GM12891 (cell line): ENCODE measurements at places on chromosomes 7 and 10.

DNA sequence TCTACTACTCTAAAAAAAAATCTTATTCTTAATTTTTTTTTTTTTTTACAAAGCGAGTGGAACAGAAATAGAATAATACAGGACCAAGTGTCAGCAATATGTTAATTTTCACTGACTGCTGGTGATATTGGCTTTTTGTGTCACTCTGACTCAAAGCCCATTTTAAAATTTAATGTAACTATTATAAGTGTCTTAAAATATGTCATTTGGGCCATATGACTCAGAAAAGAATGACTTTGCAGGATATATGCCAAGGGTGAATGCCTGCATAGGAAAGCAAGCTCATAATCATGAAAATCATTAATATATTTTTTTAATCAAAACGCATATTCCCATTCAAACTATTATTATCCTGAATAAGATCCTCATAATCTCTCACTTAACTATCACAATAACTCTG, 149.2 kb downstream of the GNAT3 start:
- no peak for DNase-seq

- DNase-seq, result no peak
These were observed 5.8 kb downstream of the IDE start for GRCh38 chr10:92567952-92568600.

GRCh38 chr7:113504142-113504541, 385.8 kb upstream of the SMIM30 start:
- no peak for DNase-seq

GRCh38 chr7:35029311-35029710, 8.0 kb downstream of the DPY19L1 start:
- no peak for DNase-seq

DNA sequence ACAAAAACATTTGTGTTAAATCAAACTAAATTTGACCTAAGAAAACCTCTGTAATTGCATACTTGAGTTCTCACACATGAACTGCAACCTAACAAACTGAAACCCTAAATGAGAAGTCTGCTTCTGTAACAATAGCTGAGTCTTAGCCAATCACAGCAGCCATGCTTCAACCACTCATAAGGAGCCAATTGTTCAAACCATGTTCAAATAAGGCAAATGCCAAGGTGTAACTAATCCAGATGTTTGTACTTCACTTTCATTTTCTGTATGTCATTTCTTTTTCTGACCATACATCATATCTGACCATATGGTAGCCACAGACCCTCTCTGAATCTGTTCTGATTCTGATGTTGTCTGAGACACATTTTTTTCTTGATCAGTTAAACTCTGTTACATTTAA, 47.5 kb upstream of the ANTXRL start:
- DNase-seq, result no peak

DNA sequence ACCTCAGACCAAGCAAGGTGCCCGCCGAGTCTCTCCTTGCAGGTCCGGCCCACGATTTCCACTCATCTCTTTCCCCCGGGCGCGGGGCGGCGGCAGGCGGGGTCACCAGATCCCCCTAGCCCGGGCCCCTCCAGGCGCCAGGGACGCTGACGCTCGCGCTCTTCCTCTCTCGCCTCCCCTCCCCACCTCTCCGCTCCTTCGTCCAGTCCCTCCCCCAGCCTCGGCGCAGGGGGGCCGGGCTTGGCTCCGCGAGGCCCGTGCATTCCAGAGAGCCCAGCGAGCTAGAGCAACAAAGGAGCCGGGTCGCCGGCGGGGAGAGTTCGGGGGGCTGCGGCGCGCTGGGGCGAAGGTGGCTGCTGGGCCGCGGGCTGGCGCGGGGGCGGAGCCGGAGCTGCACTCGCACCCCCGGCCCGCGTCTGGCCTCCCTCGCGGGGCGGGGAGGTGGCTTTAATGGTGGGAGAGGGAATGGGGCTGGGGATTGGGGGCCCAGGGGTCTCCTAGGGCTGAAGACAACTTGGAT, at the start of gene SMO:
TSS of gene SMO (plus strand) at position 262 of the 520 bp plus-strand sequence. CDS start 519 bp downstream, outside the sequence.
- peak; percentile 56 for DNase-seq

DNA sequence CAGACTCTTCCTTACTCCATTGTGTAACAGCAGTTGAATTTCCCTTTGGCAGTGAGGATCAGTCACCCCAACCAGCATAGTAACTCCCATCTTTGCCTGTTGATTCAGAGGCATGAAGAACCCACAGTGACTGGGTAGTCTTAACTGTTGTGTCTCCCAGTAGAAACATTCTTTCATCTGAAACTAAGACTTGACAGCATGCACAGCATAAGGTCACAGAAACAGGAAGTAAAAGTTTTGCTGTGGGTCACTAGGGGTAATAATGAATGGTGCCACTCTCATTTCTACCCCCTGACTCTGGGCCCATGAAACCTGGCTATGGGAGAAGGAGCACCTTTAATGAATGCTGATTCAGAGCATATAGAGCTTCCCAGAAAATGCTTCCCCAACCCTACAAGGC, 8.3 kb upstream of the FRMPD2 start:
- DNase-seq, result no peak

DNA sequence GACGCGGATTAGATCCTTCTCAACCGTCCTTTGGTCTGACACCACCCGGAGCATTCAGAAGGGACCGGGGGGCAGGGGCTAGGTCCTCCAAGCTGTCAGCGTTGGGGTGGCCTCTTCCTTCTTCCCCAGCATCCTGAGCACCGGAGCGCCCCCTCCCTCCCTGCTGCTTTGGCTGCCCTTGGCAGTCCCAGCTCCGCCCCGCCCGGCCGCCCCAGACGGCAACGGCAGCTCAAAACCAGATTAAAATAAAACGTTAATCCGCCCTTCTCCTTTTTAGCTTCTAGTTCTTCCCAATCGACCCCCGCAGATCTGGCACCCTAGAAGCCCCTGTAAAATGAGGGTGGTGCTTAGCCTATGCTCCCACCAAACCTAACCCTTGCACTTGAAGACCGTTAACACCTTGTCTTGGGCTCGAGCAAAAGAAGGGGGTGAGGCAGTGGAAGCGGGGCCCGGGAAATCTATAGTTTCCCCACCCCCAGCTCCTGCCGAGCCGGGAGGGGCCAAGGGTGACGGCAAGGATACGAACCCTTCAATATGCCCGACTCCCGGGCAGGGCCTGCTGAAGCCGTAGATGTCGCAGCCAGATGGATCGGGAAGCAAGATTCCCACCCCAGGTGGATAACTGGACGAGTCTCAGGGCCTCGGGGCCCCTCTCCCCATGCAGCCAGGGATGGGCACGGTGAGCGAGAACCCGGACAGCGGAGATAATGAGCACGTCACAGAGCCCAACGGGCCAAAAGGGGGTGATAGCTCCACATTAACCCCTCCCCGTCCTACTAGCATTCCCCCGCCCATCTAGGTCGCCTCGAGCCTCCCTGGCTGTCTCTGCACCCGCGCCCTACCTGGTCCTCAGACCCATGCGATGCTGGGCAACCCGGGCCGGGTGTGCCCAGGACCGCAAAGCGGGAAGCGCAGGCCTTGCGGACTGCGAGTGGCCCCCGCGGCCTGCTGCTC, 169.7 kb downstream of the NRF1 start:
- no peak for DNase-seq

- no peak for DNase-seq
These were observed 421.1 kb upstream of the SORCS1 start for GRCh38 chr10:107585630-107586029.

DNA sequence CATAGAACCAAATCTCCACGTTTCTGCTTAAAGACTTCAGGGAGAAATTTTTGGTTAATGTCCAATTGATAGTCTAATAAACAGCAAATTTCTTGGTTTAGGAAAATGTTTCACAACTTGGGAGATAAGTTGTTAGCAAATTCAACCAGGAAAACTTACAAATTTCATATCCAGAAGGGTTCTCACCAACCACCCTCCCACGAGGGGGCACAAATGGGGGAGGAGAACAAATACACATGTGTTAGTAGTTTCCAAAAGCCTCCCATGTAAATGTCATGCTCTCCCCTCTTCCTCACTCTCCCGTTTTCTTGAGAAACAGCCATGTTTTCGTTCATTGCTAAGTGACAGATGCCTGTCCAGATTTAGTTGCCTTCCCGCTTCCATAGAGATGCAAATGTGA, 10.5 kb downstream of the DOCK4 start:
- no peak for DNase-seq

- DNase-seq, result peak; percentile 43
These were observed 26.0 kb downstream of the PRSS2 start for GRCh38 chr7:142796501-142797390.

DNA sequence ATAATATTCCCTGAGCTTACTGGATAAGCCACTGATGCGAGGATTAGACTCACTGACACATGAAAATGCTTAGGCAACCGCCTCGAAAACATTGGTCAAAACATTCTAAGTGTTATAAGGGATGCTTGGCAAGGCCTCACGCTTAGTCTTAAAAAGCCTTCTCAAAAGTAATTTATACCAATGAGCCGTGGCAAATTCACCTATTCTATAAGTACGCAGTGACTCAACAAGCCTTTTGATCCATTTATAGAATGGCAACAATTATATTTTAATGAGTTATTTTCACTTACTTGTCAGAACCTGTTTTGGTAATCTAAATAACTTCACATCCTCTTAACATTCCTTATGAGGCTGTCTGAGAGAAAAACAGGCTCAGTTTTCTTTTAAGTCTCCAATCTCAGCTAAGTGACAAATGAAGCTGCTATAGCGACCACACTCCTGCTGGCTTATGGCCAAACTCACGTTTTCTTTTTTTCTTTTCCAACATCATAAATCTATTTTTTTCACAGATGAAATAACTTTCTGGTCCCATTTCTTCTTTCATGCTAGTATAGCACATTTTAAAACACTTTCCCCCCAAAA, 121.2 kb upstream of the AFAP1L2 start:
- no peak for DNase-seq

DNA sequence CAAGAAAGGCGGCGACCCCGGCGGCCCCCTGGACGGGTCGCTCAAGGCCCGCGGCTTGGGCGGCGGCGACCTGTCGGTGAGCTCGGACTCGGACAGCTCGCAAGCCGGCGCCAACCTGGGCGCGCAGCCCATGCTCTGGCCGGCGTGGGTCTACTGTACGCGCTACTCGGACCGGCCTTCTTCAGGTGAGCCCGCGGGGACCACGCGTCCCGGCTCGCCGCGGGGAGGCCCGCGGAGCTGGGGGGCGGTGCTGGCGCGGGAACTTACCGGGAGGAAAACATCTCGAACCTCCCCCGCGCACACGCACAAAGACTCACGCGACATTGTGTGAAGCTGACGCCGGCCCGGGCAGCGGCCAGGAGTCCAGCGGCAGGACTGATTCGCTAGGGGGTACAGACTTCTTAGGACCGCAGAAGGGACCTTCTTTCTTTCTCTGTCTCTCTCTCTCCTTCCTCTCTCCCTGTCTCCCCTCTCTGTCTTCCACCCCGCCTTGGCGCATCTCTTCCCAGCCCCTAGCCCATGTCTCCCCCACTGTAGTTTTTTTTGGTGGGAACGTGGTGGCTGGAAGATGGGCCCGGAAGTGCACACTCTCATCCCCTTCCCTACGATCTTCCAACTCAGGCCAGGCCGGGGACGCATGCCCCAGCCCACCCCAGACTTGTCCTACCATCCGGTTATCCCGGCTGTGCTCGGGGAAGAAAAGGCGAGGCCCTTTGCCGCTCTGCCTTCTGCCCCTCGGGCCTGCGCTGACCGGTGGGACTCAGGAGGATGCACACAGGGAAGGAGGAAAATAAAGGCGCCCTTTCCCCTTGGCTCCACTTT, 1.2 kb downstream of the EN2 start:
- no peak for DNase-seq

DNA sequence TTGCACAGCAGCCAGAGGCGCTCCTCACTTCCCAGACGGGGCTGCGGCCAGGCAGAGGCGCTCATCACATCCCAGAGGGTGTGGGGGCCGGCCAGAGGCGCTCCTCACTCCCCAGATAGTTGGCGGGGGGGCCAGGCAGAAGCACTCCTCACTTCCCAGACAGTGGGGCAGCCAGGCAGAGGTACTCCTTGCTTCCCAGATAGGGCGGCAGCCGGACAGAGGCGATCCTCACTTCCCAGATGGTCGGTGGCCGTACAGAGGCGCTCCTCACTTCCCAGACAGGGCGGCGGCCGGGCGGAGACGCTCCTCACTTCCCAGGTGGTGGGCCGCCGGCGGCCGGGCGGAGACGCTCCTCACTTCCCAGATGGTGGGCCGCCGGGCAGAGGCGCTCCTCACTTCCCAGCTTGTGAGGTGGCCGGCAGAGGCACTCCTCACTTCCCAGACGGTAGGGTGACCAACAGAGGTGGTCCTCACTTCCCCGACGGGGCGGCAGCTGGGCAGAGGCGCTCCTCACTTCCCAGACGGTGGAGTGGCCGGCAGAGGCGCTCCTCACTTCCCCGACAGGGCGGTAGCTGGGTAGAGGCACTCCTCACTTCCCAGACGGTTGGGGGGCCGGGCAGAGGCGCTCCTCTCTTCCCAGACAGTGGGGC, 26.5 kb downstream of the CCNY start:
- DNase-seq, result no peak

GRCh38 chr7:35316549-35316948, 62.6 kb upstream of the TBX20 start:
- DNase-seq, result no peak

- no peak for DNase-seq
These were observed 23.3 kb downstream of the HSPB1 start for GRCh38 chr7:76325811-76326210.

DNA sequence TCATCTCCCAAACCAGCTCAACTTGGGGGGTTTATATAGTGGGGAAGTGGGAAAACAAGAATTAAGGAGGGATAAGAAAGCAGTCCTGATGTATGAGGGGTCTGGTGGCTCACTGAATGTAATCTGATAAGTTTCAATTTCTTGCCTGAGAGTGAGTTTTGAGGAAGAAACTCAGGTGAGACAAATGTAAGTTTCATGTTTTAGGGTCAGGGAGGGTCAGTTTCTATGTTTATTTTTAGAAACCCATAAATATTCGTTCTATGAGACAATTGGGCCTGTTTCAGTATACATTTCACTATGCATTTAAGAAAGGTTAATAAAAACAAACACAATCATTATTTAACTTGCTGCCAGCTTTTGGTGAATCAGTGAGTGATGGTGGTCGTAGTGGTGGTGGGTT, 128.0 kb upstream of the MBL2 start:
- DNase-seq, result no peak

GRCh38 chr10:70588859-70589570, 13.5 kb downstream of the PRF1 start:
- DNase-seq, result no peak

DNA sequence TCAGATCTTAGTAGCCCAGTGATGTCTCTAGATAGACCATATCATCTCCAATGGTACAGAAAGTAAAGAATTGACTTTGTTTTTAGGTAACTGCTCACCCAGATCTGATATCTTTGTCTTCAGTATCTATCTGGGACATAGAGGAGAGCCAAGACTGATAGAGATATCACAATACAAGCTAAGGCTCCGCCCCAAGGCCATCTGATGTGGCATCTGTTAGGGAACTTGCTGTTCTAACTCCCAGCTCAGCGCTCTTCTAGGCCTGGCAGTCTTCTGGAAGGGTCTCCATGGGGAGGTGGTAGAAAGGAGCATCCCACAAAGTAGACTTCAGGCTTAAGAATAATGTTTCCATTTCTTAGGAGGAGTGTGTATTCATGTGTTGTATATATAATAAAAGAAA, 88.4 kb upstream of the SAMD8 start:
- DNase-seq, result no peak

GRCh38 chr10:60677531-60678129, 100.6 kb upstream of the CDK1 start:
- no peak for DNase-seq
